ENCODE measurements at places on chromosomes 7 and 10.

DNA sequence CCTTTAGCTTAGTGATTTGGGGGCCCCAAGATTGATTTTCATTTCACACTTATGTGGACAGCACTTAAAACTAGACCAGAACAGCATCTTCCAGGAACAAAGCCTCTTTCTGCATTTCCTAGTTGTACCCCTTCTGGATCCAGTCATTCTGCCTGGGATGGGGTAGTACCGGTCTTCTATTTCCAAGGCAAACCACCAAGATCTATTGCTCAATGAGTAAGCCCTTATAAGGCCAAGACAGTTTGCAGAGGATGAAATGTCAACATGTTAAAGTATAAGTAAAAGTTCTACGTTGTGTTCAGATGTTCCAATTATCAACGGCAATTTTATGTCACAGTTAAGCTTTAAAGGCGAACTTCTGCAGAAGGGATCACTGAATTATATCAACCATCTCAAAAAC, 106.9 kb upstream of the ZNF746 start:
- H3K4me1 ChIP-seq, result peaks cover 12% of the 10 kb centered on the region
- H3K27ac ChIP-seq, result no peak overlapping the region
- DNase-seq, result no peak
- no peaks in the 10 kb centered on the region for H3K27me3 ChIP-seq
- peaks cover 9% of the 10 kb centered on the region for H3K36me3 ChIP-seq

- H3K27ac ChIP-seq, result no peak overlapping the region
- H3K27me3 ChIP-seq, result no peaks in the 10 kb centered on the region
- H3K4me3 ChIP-seq, result no peak overlapping the region
- no peaks in the 10 kb centered on the region for H3K36me3 ChIP-seq
- no peak for DNase-seq
Observed at GRCh38 chr7:143018931-143019330, 8.0 kb downstream of the OR9A2 start.

- H3K4me1 ChIP-seq, result peaks cover 13% of the 10 kb centered on the region
- no peak overlapping the region for H3K4me3 ChIP-seq
- DNase-seq, result peak; percentile 8
- H3K27me3 ChIP-seq, result no peaks in the 10 kb centered on the region
Observed at GRCh38 chr10:7378602-7379403, 32.0 kb downstream of the SFMBT2 start.

DNA sequence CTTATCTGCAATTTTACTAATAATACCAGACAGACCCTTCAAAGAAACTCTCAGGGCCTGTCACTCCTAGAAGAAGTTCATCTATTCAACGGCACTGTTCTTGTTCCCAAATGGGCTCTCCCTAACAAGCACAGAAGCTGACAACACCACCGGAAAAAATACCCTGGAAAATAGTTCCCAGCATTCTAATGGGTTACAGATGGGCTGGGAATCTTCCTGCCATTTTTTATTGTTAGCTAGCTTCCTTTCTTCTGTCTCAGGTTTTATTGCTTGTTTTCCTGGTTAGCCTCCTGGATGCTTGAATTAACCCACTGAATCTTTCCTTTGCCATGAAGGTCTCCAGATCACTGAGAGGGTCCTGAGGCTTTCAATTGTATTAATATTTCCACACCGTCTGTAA, 689.8 kb upstream of the NRP1 start:
- H3K36me3 ChIP-seq, result no peaks in the 10 kb centered on the region
- H3K4me1 ChIP-seq, result no peaks in the 10 kb centered on the region
- no peaks in the 10 kb centered on the region for H3K27me3 ChIP-seq
- H3K4me3 ChIP-seq, result no peak overlapping the region
- no peak for DNase-seq

GRCh38 chr7:25726781-25727311, 425.2 kb upstream of the NFE2L3 start:
- no peak overlapping the region for H3K27ac ChIP-seq
- H3K27me3 ChIP-seq, result no peaks in the 10 kb centered on the region

DNA sequence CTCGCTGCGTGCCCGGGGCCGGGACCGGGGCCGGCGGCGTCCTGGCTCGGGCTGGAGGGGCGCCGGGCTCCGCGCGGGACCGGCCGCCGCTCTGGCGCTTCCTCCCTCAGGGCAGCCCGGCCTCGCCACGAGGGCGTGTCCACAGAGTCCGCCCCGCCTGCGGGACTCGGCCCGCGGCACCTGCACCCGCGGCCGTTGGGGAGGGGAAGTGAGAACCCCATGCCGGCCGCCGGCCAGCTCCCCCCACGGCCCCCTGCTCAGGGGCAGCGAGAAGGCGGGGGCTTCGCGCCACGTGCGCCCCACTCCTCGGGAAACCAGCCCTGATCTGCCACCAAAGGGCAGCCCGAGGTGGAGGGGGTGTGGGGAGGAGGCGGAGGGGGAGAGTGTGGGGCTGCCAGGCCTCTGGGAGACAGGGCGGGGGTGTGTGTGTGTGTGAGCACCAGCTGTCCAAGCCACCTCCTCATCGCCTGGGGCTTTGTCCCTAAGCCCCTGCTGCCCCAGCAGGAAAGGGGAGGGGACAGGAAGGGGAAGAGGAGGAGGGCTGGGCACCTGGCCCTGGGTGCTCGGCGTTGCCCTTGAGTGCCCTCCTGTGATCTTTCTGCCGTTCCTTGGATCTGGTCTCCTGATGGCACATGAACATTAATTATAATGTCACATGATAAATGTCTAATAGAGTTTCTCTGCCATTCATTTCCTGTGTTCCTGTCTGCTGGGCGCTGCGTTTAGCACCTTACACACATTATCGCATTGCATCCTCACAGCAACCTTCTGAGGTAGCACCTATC, at the start of gene PIK3AP1:
TSS of gene PIK3AP1 (minus strand) at position 93 of the 785 bp plus-strand sequence. CDS start 120 bp downstream, outside the sequence.
- DNase-seq, result peak; percentile 66
- H3K27me3 ChIP-seq, result no peaks in the 10 kb centered on the region
- no peaks in the 10 kb centered on the region for H3K36me3 ChIP-seq
- peaks cover 9% of the 10 kb centered on the region for H3K4me1 ChIP-seq

DNA sequence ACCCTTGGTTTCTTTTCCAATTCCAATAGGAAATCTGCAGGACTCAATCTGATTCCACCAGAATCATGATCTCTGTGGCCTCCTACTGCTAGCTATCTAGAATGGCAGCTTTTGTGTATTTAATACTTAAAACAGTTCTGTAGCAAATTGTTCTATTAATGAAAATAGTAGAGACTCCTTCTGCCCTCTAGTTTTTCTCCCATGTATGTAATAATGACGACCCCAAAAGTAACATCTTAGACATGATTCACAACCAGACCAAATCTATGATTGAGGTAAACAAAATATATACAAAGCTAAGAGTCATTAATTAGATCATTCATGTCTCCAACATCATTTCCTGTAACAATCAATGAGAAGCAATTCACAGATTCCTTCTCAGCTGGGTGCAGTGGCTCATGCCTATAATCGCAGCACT, 259.1 kb upstream of the MKLN1 start:
- no peak for DNase-seq
- no peak overlapping the region for H3K4me3 ChIP-seq

DNA sequence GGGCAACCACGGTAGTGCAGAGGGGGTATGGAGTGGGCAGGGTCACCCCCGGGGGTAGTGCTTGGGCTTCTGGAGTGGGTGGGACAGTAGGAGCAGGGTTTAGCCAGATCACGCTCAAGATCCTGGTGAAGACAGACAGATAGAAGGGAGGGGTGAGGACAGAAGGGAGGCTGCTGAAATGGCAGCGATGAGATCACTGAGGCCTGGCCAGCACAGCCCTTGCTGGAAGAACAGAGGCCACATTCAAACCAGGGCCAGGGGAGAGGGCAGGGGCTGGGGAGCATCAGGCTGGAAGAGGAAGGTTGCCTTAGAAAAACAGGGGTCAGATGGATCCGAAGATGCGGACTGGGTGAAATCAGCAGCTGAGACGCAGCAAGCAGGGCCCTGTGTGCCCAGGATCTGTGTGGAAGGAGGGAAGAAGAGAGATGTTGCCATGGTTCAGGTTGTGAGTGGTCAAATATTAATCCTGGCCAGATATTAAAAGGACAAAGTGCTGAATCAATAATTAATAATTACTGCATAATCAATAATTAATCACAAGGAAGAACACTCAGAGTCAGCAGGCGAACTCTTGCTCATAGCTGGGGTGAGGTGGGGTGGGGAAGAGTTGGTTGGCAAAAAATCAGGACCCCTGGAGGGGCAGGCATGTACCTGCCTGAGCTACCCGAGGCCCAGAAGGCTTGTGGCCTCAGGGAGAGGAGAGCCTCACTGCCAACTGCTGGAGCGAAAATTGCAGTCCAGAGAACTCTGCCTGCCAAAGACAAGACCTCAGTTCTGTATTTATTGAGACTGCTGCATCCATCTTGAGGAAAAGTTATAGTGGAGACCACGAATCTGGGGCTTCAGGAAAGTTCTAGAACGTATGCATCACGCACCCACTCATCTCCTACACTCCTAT, 105.7 kb downstream of the GRB10 start:
- no peak overlapping the region for H3K4me3 ChIP-seq
- no peaks in the 10 kb centered on the region for H3K27me3 ChIP-seq
- DNase-seq, result no peak
- no peaks in the 10 kb centered on the region for H3K4me1 ChIP-seq

GRCh38 chr10:3485057-3485686, 299.8 kb downstream of the KLF6 start:
- no peaks in the 10 kb centered on the region for H3K36me3 ChIP-seq
- no peak overlapping the region for H3K4me3 ChIP-seq
- no peaks in the 10 kb centered on the region for H3K27me3 ChIP-seq
- no peak for DNase-seq
- H3K4me1 ChIP-seq, result peaks cover 15% of the 10 kb centered on the region

- DNase-seq, result no peak
- H3K4me1 ChIP-seq, result no peaks in the 10 kb centered on the region
- no peak overlapping the region for H3K27ac ChIP-seq
- no peaks in the 10 kb centered on the region for H3K27me3 ChIP-seq
Observed at GRCh38 chr7:98964596-98964995, 86.3 kb downstream of the TRRAP start.

- no peak for DNase-seq
- no peaks in the 10 kb centered on the region for H3K4me1 ChIP-seq
- no peaks in the 10 kb centered on the region for H3K27me3 ChIP-seq
- peak overlapping the region; percentile 9 for H3K27ac ChIP-seq
- no peaks in the 10 kb centered on the region for H3K36me3 ChIP-seq
- H3K4me3 ChIP-seq, result no peak overlapping the region
Observed at GRCh38 chr10:117413928-117414618, 38.8 kb upstream of the PDZD8 start.

- DNase-seq, result no peak
- H3K4me1 ChIP-seq, result no peaks in the 10 kb centered on the region
- H3K27ac ChIP-seq, result no peak overlapping the region
- H3K27me3 ChIP-seq, result no peaks in the 10 kb centered on the region
- no peaks in the 10 kb centered on the region for H3K36me3 ChIP-seq
Observed at GRCh38 chr7:31134246-31135188, 82.4 kb downstream of the ADCYAP1R1 start.

DNA sequence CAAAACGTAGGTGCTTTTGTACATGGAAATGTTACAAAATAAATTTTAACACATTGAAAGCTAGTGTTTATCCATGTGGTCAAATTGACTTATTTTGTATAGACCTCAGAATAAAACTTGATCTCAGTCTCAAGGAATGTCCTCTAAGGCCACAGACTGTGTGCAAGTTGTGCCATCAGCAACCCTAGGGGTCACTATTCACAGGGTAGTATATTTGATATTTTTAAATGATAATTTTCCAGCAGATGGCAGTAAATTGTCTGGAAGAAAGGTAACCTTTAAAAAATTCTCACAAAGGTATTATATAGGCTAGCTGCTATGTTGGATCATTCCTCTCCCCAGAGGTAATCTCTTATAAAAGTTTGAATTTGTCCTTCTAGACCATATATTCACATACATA, 12.9 kb upstream of the SNX10 start:
- DNase-seq, result peak; percentile 26
- no peak overlapping the region for H3K4me3 ChIP-seq
- peaks cover 3% of the 10 kb centered on the region for H3K4me1 ChIP-seq
- H3K36me3 ChIP-seq, result no peaks in the 10 kb centered on the region
- no peak overlapping the region for H3K27ac ChIP-seq

- no peak overlapping the region for H3K27ac ChIP-seq
- no peak overlapping the region for H3K4me3 ChIP-seq
- no peaks in the 10 kb centered on the region for H3K4me1 ChIP-seq
- no peak for DNase-seq
- no peaks in the 10 kb centered on the region for H3K27me3 ChIP-seq
Observed at GRCh38 chr7:47771336-47771989, 176.8 kb downstream of the PKD1L1 start.

DNA sequence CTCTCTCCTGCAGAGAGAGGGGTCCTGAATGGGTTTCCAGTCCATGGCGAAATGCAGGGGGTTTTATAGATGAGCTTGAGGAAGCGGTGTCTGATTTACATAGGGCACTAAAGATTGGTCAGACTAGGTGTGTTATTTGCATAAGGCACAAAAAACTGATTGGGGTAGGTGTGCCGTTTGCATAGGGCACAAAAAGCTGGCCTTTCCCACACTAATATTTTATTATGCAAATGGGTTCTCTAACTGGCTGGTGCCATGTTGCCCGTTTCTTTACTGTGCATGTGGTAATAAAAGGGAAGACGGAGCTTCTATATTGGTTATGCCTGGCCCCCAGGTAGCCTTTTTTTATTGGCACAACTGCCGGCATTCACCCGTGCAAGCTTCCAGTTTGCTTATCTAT, 50.2 kb downstream of the MALRD1 start:
- no peaks in the 10 kb centered on the region for H3K4me1 ChIP-seq
- DNase-seq, result no peak
- H3K36me3 ChIP-seq, result no peaks in the 10 kb centered on the region
- H3K4me3 ChIP-seq, result no peak overlapping the region
- no peak overlapping the region for H3K27ac ChIP-seq

DNA sequence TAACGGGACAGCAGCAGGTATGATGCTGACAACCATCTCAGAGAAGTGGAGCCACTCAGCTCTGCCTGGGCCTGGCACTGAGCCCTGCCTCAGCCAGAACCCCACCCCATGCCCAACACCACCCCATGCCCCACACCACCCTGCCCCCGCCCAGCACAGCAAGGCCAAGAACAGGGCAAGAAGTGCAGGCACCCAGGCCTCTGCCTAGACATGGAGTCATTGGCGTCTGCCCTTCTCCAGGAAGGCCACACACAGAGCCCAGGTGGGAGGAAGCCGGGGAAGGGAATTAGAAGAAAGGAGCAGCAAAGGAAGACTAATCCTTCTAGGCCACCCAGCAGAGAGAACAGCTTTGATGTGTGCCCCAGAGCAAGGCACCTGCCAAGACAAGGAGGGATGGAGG, 18.9 kb downstream of the CAMK2G start:
- peaks cover 42% of the 10 kb centered on the region for H3K36me3 ChIP-seq
- no peaks in the 10 kb centered on the region for H3K27me3 ChIP-seq
- H3K4me3 ChIP-seq, result no peak overlapping the region
- DNase-seq, result no peak
- peaks cover 37% of the 10 kb centered on the region for H3K4me1 ChIP-seq
- H3K27ac ChIP-seq, result no peak overlapping the region

DNA sequence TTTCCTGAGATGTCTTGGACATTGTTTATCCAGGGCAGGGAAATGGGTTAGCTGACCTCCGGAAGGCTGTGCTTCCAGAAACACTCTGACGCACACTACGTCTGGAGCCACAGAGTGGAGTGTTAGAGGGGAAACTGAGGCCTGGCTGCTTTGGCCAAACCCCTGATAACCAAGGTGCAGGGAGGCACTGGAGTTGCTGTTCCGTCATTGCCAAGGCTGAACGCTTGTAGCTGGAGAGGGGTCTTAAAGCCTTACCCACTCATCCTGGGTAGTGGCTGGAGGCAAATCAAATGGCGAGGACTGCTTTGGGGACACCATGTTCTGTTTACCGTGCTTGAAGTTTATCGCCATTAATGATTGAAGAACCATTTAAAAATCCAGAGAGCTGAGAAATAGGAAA, 604.1 kb upstream of the FOXK1 start:
- no peak overlapping the region for H3K4me3 ChIP-seq
- no peak overlapping the region for H3K27ac ChIP-seq
- DNase-seq, result no peak
